LHCN-M2 (cell line): ENCODE measurements at places on chromosomes 2 and 18. TPM values are rescaled to one million over a fixed set of nuclear protein-coding genes. Genes with fewer than 3 reads are reported as not detected.

- no peak for DNase-seq
Observed at GRCh38 chr2:159912580-159912979, 114.6 kb upstream of the CD302 start.

DNA sequence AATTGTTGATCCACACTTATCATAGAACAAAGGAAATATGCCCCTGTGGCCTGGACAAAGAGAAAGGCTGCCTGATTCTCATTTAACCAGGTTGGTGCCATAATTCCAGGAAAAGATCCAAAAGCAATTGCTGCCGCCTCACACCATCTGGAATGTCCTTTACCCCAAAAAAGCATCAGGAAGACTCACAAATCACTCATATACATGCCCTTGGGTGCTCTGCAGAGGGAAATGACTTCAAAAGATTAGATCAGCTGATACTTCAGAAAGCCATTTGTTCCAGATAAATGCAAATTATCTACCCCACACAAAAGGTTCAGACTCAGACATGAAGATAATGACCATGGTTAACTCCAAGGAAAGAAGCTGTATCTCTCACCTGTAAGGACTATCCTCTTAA, 285.8 kb downstream of the C1D start:
- no peak for DNase-seq

PAX3 gene
- 1.6 and 3.9 TPM in 2 replicates for total RNA-seq

DNA sequence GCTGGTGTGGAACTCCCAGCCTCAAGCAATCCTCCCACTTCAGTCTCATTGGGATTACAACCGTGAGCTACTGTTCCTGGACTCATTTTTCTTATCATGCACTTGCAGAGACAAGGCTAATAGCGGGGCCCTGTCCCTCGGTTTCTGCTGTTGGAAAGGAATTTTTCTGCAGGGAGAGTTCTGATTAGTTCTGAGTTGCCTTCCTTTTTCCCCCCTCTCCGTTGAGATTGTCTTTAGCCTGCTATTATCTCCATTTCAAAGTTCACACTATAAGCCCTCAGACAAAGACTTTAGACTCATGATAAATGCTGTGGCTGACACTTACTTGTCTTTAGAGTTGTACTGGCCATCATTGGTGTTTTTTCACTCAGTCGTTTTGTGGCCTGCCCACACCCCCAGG, 97.2 kb downstream of the NCOA1 start:
- no peak for DNase-seq

GPC1 gene
- 118 and 124 TPM in 2 replicates for total RNA-seq

PARD6G gene
- total RNA-seq = 1.6 and 2.8 TPM in 2 replicates

IHH gene
- total RNA-seq = not detected in 2 replicates

DNA sequence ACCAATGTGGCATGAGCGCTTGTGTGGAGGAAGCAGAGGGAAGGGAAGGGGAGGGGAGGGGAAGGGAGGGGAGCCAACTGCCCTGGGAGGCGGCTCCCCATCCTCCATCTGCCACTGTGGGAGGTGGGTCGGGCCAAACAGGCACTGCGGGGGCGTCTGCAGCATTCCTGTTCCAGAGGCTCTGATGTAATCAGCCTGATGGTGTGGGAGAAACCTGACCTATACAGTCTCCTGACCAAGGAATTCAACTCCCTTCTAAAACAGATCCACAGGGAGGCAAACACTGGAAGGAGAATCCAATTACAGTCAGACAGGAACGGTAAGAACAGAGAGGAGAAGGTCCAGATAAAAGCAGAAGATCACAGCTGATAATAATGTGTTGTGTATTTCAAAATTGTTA, 88.8 kb downstream of the CD8B2 start:
- DNase-seq = no peak

PTPN18 gene
- total RNA-seq = 29.2 and 39.4 TPM in 2 replicates

- no peak for DNase-seq
Observed at GRCh38 chr2:232888099-232888836, 18.2 kb downstream of the SNORC start.

DNA sequence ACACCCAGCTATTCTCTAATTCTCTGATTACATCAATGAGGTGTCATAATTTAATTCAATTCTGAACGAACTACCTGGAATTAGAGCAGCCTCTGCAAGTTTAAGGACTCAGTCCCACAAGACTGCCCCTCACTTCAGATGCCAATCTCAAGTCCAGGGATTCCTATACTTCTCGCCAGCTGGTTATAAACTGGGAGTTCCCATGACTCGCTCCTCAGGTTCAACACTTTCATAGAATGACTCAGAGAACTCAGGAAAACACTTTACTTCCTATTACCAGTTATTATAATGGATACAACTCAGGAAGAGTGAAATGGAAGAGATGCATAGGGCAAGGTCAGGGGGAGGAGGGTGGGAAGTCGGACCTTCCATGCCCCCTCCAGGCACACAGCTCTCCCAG, 112.3 kb upstream of the ATP5MC3 start:
- no peak for DNase-seq

- no peak for DNase-seq
Observed at GRCh38 chr2:191359133-191359532, 113.9 kb downstream of the MYO1B start.

NTSR2 gene
- not detected in 2 replicates for total RNA-seq
